ENCODE measurements at places on chromosomes 7 and 10.

DNA sequence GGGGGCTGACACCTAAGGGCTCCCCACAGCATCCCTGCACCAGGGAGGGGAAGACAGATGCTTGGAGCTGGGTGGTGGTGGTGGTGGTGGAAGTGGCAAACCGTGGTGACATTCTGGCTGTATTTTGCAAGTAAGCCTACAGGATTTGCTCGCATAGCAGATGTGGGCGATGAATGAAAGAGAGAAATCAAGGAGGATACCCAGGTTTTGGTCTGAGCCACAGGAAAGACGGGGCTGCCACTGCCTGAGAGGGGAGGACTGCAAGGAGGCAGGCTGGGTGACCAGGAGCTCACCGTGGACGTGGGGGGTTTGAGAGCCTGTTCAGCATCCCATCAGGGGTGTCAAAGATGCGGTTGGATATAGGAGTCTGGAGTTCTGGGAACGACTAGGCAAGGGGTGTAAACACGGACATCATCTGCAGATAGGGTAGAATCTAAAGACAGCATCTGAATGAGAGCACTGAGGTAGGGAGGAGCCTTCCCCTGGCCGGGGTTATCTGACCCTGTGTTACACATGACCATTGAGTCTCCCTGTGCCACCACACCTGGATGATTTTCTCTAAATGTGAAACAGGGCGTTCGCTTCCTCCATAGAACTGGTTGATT is 49.7 kb downstream of the TSPAN15 start:
- no peak for DNase-seq

GRCh38 chr7:106603346-106603745 is 57.6 kb downstream of the CCDC71L start:
- no peak for DNase-seq

GRCh38 chr7:146826329-146826728 is 709.7 kb downstream of the CNTNAP2 start:
- DNase-seq, result no peak

DNA sequence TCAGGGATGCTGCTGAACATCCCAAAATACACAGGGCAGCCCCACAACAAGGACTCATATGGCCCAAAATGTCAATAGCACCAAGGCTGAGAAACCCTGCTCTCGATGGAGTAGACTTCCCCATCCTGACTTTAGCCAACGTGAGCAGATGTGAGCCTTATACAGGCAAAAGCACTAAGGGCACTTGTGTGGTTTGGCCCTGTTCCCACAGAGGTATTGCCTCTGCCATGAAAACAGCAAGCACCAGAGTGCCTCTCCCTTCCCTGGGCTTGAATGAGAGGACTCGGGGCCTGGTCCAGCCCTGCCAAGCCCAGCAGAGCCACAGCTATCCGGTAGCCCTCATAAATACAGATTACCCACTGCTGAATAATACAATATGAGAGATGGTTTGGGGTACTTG is 47.5 kb downstream of the ACSM6 start:
- no peak for DNase-seq

- no peak for DNase-seq
These were observed 492 bp downstream of the COG5 start for GRCh38 chr7:107563081-107563774.

DNA sequence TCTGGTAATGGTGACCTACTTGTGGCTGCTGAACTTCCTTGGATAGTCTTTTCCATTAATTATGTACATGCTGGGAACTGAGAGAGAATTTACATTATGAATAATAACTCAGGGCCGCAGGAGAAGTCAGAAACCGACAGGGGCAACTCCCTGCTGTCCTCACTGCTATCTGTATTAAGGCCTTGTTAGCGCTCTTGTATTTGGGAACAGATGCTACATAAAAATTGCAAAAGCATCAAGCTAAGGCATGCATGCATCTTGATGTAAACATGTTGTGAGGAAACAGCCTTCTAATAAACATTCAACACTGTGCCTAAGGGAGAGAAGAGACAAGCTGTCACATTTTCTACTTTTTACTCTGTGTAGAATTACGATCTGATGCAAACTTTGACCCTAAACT is 158.4 kb downstream of the PARD3 start:
- no peak for DNase-seq

- no peak for DNase-seq
These were observed 9.3 kb downstream of the KCNIP2 start for GRCh38 chr10:101834341-101834740.

DNA sequence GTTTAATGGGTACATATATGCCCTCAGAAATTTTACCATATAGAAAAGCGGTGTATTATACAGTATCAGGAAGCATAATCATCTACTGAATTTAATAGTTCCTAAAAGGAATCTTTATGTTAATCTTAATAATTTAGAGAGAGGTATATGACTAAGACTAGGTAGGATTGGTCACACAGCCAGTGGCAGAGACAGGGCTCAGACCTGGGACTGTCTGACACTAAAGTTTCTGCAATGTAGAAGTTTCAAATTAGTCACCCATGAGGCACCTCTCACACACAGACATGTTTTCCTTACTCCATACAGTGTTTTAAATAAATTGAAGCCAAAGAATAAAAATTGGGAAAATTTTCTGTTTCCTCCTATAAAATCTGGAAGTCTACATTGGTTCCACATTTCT is 72.8 kb upstream of the ADRA2A start:
- DNase-seq, result no peak

- DNase-seq, result no peak
These were observed 50.9 kb upstream of the LOXL4 start for GRCh38 chr10:98318861-98319260.

GRCh38 chr10:31288962-31289361 is 30.1 kb upstream of the ZEB1 start:
- DNase-seq, result no peak

GRCh38 chr10:98256692-98257091 is 11.3 kb downstream of the LOXL4 start:
- DNase-seq, result no peak

GRCh38 chr7:155871211-155871610 is 58.9 kb upstream of the SHH start:
- no peak for DNase-seq

DNA sequence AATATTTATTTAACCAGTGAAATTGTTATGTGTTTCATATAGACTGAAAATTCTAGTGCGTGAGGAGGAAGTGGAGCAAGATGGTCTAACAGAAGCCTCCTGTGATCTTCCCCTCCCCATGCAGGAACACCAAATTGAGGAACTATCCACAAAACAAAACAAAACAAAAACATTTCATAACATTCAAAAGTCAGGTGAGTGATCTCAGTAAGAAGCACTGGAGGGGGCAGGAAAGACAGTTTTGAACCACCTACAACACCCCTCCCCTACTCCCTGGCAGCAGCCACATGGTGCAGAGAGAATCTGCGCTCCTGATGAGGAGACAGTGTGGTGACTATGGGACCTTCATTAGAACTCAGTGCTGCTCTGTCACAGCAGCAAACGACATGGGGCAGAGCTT is 221.9 kb upstream of the SEMA3C start:
- DNase-seq, result no peak

DNA sequence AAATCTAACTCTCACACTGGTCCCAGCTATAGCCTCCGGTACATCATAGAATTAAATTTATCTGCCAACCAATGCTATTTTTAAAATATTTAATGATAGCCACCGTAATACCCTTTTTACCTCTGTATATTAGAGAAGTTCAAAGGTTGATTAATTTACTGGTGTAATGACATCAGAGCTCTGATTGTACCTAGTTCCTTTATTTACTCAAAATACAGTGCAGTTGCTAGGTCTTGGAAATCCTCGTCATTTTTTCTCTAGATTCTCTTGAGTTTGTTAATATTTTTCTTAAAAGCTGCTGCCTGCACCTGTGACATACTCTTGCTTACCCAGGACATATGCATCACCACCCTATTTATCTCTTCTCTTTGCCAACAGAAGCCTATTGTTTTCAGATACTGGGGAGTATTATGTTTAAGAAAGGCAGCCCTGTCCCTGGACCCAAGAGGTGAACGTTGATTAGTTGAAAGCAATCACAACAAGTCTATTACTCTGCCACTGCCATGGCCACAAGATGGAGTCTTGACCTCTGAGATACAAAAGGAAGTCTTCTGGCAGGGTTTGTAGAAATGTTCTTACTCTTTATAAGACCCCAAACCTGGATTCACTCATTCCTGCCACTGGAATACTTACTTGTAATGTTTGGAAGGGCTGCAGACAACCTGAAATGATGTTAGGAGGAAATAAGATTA is 25.6 kb upstream of the TMEM26 start:
- no peak for DNase-seq

GRCh38 chr7:2632733-2633537 is 1.1 kb downstream of the TTYH3 start:
- no peak for DNase-seq

GRCh38 chr7:106704000-106704840 is 43.3 kb upstream of the CCDC71L start:
- no peak for DNase-seq

DNA sequence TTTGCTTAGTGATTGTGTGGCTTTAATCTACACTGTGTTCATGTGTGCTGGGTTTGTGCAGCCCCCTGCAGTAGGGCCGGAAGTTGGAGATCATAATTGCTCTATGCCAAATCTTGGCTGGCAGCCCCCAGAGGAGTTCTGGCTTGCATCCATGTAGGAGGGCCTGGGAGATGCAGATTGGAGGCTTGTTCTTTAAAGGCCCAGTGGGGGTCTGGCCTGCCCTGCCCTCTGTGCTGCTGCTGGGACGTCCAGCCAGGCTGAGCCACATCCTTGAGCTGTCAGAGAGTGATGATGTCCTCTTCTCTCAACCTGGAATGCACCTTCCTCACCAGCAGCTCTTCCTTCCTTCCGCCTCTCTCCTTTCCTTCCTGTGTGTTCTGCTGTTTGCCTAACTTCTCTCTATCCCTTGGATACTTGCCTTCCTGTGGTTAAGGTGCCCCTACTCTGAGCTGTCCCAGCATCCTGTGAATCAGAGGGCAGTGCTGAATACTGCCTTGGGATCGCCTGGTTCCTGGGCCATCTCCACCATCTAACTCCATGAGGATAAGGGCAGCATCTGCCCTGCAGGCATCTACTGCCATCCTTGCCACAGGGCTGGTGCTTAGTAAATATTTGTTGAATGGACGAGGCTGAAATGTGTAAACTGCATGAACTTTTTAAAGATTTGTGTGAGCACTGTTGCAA is 30.2 kb downstream of the DOCK1 start:
- DNase-seq, result no peak

DNA sequence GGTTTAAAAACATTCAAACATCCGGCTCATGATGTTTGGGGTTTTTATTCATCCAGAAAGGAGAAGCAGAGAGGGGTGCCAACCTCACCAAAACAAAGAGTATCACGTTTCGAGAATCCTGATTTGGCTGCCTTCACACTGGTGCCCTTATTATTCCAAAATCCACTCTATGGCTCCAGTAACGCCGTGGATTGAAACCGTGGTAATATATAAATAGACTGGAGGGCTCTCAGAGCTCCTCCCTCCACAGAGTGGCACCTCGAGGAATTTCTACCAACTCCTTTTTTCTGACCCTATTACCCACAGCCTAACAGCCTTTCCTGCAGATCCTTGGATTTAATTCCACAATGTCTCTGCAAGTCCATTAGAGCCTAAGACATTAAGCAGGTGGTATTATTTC is 353.6 kb downstream of the CRPPA start:
- no peak for DNase-seq

- no peak for DNase-seq
These were observed 278.7 kb upstream of the PODXL start for GRCh38 chr7:131835141-131835540.

DNA sequence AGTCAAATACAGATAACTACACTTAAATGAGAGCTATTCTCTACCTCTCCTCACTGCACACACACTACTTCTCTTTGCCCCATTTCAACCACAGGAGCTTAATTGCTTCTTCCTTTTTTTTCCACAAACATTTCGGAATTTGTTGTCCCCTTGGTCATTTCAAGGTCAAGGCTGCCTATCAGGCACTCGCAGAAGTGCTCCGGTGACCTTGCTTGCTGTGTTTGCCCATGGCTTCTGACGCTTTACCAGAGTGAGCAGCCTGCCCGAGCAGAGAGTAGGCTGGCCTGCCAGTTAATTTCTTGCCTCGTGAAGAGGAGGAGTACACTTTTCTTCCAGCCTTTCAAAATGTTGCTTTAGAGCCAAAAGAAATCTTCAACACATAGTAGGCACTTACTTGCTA is 297.1 kb upstream of the LRGUK start:
- DNase-seq, result no peak

DNA sequence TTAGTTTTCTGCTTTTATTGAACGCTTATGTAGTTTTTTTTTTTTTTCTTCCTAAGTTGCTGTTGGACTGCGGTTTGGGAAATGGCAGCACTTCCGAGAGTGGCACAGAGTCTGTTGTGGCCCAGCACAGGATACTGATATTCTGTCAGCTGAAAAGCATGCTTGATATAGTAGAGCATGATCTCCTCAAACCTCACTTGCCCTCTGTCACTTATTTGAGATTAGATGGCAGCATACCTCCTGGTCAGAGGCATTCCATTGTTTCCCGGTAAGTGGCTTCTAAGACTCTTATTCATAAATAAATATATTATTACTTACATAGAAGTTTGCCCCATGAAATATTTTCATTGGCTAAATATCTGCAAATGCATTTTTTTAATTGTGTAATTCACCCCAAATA is 101.1 kb downstream of the BTAF1 start:
- DNase-seq, result no peak

DNA sequence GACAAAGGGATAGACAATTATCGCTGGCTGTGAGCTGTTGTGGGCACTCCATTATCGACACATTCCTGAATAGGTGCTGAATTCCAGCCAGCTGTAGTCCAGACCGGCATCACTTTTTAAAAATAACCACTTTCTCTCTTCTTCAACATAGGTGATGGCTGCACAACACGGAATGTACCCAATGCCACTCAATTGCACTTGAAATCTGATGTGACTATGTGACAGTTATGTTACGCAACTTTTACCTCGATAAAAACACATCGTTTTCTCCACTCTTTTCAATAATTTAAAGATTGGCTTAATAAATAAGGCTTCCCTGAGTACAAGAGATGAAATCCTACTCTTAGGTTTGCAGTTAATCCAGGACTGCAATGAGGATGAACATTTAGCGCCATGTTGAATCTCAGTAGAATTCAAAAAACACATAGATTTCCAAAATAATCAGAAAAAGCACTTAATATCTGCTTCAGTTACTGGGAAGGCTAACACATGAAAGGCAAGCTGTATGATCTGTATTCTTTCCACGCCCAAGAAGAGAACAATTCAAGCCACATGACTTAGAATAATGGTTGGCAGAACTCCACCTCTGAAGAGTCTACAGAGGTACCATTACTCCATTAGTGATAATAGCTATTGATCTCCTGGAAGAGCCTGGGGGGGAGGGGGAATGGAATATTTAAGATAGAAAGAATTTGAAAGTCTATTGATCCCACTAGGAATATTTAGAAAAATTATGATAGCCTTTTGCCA is 3.6 kb downstream of the YWHAG start:
- DNase-seq, result no peak

- DNase-seq, result no peak
These were observed 35.0 kb downstream of the ELFN1 start for GRCh38 chr7:1704811-1705738.
